Frontal cortex (tissue), 4 donors: ENCODE measurements at places on chromosomes 11 and 22. TPM values are rescaled to one million over a fixed set of nuclear protein-coding genes. Genes with fewer than 3 reads are reported as not detected.

The GDPD5 gene
- 12.2 TPM for total RNA-seq

The APOA5 gene
- total RNA-seq: not detected

The USH1C gene
- total RNA-seq: not detected

The LMO1 gene
- total RNA-seq: 2.0 TPM

The KCNQ1 gene
- under 0.01 TPM for total RNA-seq

The LUZP2 gene
- 42.0 TPM for total RNA-seq

The LRRC56 gene
- 1.2 TPM for total RNA-seq

The DDX6 gene
- total RNA-seq: 236 TPM

The LRRN4CL gene
- total RNA-seq: 0.82 TPM

The PRR33 gene
- total RNA-seq: not detected

The RIMBP3B gene
- 0.82 TPM for total RNA-seq

The TMPRSS4 gene
- total RNA-seq: not detected

The APIP gene
- 37.9 TPM for total RNA-seq

The PLAAT2 gene
- not detected for total RNA-seq

The P2RY6 gene
- under 0.01 TPM for total RNA-seq

The NEFH gene
- total RNA-seq: 0.41 TPM

The THY1 gene
- total RNA-seq: 15.1 TPM

The NCAM1 gene
- total RNA-seq: 515 TPM

The LIF gene
- total RNA-seq: not detected

The SULT4A1 gene
- total RNA-seq: 47.7 TPM

The CD3D gene
- total RNA-seq: not detected

The CCDC87 gene
- 1.2 TPM for total RNA-seq

The OR51I1 gene
- not detected for total RNA-seq

The MOV10L1 gene
- total RNA-seq: 3.3 TPM

The MPPED2 gene
- 63.2 TPM for total RNA-seq

The ROBO4 gene
- total RNA-seq: 1.6 TPM

The PLAAT5 gene
- total RNA-seq: 2.4 TPM
